Small intestine (tissue), 16 donors: ENCODE measurements at places on chromosomes 1 and 21. TPM values are rescaled to one million over a fixed set of nuclear protein-coding genes. Genes with fewer than 3 reads are reported as not detected.

TIAM1 gene
- 0.45 TPM for polyA plus RNA-seq

ADCY10 gene
- 0.15 TPM for polyA plus RNA-seq

CFHR1 gene
- not detected for polyA plus RNA-seq

TMEM52 gene
- polyA plus RNA-seq = 6.3 TPM

GPATCH4 gene
- polyA plus RNA-seq = 8.9 TPM

TNFRSF1B gene
- 20.0 TPM for polyA plus RNA-seq

CHI3L2 gene
- polyA plus RNA-seq = 1.9 TPM

AMPD1 gene
- 8.4 TPM for polyA plus RNA-seq

CD48 gene
- polyA plus RNA-seq = 9.2 TPM
